ENCODE measurements at places on chromosomes 2 and 18.

- no peak for DNase-seq
Measured at GRCh38 chr18:9330419-9330818, 4.2 kb upstream of the TWSG1 start.

- DNase-seq = peak; percentile 40
Measured at GRCh38 chr2:145277922-145278321, 758.0 kb upstream of the ZEB2 start.

DNA sequence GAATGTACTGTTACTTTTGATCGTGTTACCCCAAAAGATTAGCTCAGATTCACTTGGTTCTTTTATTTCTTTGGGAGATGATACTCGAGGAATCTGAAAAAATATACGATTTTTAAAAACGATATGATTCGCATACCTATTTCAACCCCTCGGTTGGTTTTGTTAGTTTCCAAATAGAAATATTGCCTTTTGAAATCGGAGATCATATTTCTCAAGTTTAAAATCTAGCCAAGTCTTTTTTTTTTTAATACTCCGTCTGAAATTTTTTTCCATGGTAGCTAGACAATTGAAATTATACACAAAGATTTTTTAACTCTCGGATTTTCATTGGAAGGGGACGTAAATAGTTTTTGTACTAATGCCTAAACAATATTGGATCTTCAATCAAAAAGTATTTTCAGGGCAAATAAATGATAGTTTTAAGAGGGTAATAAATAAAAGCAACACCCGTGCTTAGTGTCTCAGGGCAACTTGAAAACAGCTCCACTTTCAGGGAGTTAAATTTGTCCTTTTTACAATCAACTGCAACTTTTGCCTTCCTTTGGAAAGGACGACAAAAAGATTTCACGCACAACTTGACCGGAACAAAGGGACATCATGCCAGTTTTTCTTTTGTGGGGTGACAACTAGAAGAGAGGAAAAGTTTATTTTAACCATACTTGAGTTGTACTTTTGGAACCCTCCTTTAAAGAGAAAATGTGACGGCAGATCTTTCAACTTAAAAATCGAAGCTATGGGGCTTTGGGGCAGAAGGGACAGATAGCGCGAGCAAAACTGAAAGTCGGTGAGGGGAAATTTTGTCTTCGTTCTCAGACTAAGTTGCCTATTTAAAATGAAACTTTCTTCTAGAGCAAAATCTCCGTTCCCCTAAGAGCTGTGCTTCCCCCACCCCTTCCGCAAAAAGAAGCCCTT, 5.8 kb upstream of the ONECUT2 start:
- DNase-seq = no peak

GRCh38 chr18:48152549-48152948, 222.1 kb upstream of the SMAD2 start:
- no peak for DNase-seq

DNA sequence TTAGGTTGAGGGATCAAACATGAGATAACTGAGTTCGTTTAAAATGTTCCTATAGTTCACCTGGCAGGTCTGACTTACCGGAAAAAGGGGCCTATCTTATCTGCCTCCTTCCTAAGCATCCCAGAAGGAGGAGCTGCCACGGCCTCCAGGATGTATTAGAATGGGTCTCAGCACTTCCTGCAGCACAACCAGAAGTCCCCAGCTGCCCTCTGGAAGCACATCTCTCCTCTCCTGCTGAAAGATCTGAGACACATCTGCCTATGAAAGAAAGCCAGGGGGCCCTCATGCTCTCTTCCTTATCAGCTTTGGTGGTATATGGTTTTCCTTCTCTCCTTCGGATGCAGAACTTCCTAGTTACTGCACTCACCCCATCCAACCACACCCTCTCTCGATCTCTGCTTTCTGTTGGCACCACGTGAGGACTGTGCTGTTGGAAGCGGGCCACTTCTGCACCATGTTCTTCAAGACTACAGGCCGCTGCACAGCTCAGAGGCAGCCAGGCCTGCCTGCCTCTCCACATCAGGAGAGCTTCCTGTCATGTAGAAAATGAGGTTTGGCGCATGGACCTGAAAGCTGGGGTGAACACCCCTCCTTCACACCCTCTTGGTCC, 6.5 kb downstream of the IGFBP5 start:
- DNase-seq = no peak

- no peak for DNase-seq
Measured at GRCh38 chr18:36471393-36471792, 173.9 kb downstream of the FHOD3 start.

- no peak for DNase-seq
Measured at GRCh38 chr2:232593982-232594381, 39.4 kb upstream of the EFHD1 start.

- no peak for DNase-seq
Measured at GRCh38 chr2:196718419-196719109, 79.0 kb downstream of the CCDC150 start.

DNA sequence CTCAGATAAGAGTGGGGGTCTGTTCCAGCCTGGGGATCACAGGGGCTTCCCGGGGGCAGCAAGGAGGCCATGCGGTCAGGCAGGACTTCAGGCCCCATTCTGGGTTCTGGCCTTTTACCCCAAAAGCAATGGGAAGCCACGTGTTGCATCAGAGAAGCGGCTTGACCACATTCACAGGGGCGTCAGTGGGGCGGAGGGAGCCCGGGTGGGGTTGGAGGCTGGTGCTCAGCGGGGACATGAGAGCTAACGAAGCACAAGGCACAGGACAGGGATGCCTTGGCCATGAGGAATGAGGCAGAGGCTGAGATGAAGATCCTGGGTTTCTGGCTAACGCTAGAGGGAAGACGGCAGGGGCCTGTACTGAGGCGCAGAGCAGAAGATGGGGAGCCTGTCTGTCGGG, 6.1 kb downstream of the HJURP start:
- no peak for DNase-seq

DNA sequence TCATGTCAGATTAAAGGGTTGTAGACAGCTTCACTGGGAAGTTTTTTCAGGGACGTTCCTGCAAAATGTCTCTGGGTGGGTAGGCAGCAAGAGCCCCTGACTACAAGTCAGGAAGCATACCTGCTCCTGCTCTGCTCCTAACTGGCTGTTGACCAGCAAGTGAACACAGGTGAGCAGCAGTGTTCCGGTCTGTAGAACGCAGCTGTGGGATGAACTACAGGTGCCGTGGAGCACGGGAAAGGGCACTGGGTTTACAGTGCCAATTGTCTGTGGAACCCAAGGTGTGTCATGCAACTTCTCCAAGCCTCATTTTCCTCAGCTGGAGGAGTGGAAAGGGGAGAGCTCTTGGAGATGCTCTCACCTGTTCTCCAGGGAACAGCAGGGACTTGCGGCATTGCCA, 6.6 kb downstream of the ASB18 start:
- DNase-seq = no peak

- DNase-seq = peak; percentile 66
Measured at GRCh38 chr2:119431155-119431975, at the start of gene TMEM37. TSS of gene TMEM37 (plus strand) at chr2:119431854. CDS start at chr2:119431904, 50 bp downstream.

DNA sequence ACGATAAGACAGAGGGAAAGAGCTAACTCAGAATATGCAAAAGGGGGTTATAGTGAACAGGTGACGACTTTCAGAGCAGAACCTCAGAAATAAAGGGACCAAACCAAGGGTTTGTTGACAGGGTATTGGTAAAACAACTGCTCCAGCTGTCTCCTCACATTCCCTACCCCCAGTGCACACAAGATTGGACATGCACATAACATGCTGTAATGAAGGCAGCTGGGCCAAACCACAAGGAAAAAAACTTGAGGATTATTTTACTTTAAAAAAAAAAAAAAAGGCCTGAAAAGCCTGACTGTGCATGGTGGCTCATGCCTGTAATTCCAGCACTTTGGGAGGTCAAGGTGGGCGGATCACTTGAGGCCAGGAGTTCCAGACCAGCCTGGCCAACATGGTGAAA, 3.5 kb downstream of the RBM43 start:
- DNase-seq = peak; percentile 91

- peak; percentile 13 for DNase-seq
Measured at GRCh38 chr2:75157435-75157834, 41.9 kb downstream of the TACR1 start.

GRCh38 chr2:127829845-127830246, 18.9 kb upstream of the WDR33 start:
- DNase-seq = no peak

DNA sequence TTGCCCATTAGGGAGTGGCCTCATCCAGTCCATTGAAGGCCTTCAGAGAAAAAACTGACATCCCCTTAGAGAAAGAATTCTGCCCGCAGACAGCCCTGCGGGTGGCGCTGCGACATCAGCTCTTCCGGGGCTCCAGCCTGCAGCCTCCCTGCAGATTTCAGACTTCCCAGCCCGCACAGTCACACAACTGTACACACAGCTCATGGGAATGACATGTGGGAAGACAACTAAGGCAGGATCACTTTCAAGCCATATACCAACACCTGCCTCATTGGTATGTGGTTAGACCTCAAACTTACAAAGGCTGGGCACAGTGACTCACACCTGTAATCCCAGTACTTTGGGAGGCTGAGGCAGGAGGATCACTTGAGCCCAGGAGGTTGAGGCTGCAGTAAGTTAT, 24.8 kb upstream of the TUBB6 start:
- DNase-seq = peak; percentile 53

- no peak for DNase-seq
Measured at GRCh38 chr2:118710481-118710880, 137.0 kb downstream of the EN1 start.

DNA sequence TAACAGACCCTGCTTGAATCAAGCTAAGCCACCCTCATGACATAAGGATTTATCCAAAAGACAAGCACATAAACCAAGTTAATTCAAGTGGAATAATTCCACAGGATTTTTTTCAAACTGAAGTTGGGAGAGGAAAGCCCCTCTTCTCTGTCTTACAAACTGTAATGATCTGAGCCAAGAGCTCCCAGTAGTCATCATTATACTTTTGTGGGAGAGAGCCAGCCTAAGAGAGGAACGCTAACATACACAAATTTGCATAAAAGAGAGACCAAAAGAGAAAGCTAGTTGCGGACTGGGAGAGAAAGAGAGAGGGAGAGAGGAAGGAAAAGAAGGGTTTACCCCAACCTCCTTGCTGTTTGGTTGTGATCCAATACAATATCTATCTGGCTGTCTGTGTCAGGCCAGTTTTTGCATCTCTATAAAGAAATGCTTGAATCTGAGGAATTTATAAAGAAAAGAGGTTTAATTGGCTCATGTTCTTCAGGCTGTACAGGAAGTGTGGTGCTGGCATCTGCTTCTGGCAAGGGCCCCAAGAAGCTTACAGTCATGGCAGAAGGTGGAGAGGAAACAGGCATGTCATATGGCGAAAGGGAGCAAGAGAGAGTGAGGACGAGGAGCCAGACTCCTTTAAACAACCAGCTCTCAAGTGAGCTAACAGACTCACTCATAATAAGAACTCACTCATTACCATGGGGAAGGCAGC, 20.8 kb upstream of the PUM2 start:
- DNase-seq = no peak

DNA sequence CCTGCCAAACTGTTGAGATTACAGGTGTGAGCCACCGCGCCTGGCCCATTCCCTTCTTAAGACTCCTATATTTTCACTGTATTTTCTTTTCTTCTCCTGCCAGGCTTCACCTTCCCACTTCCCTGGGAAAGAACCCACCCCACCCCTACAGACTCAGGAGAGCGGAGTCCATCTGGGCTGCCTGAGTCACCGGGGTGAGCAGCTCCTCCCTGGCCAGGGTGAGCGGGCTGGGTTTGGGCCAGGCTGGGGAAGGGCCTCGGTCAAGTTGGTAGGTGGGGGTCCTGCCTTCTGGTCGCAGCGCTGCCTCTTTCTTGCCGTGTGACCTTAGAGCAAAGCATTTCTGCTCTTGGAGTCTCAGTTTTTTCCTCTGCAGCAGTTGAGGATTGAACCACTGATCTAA, 2.1 kb upstream of the GAREM2 start:
- no peak for DNase-seq

DNA sequence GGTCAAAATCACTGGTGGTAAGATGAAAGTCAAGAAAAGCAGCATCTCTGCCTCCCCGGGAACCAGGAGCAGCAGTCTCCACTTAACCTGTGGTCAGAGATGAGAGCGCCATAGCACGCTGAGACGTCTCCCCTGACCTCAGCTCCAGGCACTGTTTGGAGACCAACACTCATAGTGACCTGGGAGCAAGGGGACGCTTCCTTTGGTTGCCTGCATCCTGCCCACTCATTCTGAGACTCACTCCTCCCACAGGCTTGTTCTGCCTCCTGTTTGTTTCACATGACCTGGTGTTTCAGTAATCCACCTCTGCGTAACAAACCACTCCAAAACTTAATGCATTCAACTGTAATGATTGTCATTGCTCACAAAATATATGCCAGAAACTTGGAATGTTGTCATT, 139.3 kb downstream of the ACOXL start:
- DNase-seq = no peak

GRCh38 chr2:182672466-182673165, 43.4 kb upstream of the DNAJC10 start:
- peak; percentile 63 for DNase-seq

- peak; percentile 86 for DNase-seq
Measured at GRCh38 chr2:169815849-169816248, 8.9 kb downstream of the METTL5 start.

GRCh38 chr18:63155169-63155852, 164.3 kb downstream of the BCL2 start:
- no peak for DNase-seq

- DNase-seq = no peak
Measured at GRCh38 chr18:70428439-70428838, 139.6 kb downstream of the SOCS6 start.

GRCh38 chr2:218727502-218728165, 17.0 kb downstream of the TTLL4 start:
- DNase-seq = no peak

GRCh38 chr2:202149155-202149762, 76.2 kb downstream of the KIAA2012 start:
- peak; percentile 63 for DNase-seq

DNA sequence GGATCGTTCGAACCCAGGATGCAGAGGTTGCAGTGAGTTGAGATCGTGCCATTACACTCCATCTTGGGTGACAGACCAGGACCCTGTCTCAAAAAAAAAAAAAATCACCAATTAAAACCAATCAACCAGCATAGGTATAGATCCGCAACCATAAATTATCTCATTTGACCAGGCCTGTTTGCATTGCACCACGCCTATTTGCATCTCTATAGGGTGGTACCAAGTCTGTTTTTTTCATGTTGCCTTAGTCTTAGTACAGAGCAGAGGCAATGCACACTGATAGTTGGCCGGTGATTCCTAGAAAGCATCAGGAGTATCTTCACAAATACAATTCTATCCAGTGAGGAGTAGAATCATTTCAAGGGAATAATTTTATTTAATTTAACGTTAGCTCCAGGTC, 9.3 kb upstream of the NPC1 start:
- DNase-seq = no peak

DNA sequence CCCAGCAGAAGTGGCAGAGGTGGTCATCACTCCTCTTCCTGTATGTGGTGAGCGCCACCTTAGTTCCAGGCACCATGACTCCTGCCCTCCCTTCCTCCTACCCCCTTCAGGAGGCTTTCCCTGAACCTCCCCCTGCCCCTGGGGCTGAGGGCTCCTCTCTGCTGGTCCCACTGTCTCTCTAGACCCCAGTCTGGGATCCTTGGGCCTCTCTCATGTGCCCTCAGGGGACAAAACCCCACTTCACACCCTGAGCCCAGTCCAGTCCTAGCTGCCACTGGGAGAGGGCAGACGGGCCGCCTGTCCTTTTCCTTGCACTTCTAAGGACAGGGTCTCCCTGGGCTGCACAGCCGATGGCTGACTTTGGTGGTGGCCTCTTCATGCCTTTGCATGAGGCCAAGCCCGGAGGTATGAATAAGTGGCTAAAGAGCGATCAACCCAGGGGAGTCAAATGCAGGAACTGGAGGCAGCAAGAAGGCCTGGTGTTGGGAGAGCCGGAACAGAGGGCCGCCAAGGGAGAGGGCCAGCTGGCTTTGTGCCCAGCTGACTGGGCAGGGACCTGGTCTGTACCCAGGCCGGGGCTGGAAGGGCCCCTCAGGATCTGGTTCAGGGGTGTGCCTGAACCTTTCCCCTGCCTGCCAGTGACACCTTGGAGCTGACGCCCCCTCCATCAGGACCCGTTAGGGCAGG, 29.5 kb downstream of the GLI2 start:
- DNase-seq = no peak

Measured in fibroblast of upper back skin (primary cell).